ENCODE measurements at places on chromosomes 5 and 9.

- no peaks in the 10 kb centered on the region for H3K36me3 ChIP-seq
- no peaks in the 10 kb centered on the region for H3K27me3 ChIP-seq
- H3K27ac ChIP-seq, result no peak overlapping the region
- H3K4me1 ChIP-seq, result peaks cover 3% of the 10 kb centered on the region
- H3K4me3 ChIP-seq, result no peak overlapping the region
Observed at GRCh38 chr5:59716029-59716428, 177.5 kb downstream of the PDE4D start.

GRCh38 chr9:73680831-73681230 is 529.2 kb downstream of the ANXA1 start:
- H3K4me3 ChIP-seq, result no peak overlapping the region
- H3K27ac ChIP-seq, result no peak overlapping the region
- no peaks in the 10 kb centered on the region for H3K27me3 ChIP-seq
- no peaks in the 10 kb centered on the region for H3K36me3 ChIP-seq

- no peak overlapping the region for H3K4me3 ChIP-seq
- H3K36me3 ChIP-seq, result no peaks in the 10 kb centered on the region
- H3K27ac ChIP-seq, result no peak overlapping the region
- H3K27me3 ChIP-seq, result no peaks in the 10 kb centered on the region
Observed at GRCh38 chr5:110335361-110336066, 391.0 kb downstream of the TMEM232 start.

DNA sequence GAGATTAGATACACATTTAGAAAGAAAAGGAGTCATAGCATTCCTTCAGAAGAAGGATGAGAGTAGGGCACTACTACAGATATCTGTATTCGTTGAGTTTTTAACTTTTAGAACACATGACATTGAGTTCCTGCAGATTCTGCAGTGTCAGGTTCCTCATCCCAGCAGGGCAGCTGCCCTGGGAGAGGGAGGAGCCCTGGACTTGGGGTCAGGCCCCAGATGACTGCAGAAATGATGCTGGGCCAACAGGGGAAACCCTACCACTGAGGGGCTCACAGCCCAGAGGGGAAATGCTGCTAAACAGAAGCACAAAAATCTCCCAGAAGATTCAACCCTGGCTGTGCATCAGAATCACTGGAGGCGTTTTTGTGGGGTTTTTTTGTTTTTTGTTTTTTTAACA is 68.9 kb upstream of the TAF1L start:
- no peaks in the 10 kb centered on the region for H3K36me3 ChIP-seq
- H3K4me1 ChIP-seq, result no peaks in the 10 kb centered on the region
- no peak for DNase-seq
- no peak overlapping the region for H3K27ac ChIP-seq
- no peaks in the 10 kb centered on the region for H3K27me3 ChIP-seq

DNA sequence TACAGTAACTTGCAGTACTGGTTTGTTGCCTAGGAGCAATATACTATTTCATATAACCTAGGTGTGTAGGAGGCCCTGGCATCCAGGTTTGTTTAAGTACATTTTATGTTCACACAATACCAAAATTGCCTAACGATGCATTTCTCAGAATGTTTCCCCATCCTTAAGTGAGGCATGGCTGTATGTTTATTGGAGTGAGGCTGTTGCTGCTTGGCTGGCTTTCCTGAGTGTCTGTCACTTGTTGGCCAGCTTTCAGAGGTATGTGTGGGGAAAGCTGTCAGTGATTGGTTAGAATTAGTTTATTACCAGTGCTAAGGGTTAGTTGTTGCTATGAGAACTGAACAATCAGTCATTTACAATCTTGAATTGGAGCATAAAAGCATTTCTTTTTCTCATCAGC is 154.1 kb upstream of the CDH12 start:
- no peaks in the 10 kb centered on the region for H3K4me1 ChIP-seq
- DNase-seq, result no peak
- no peak overlapping the region for H3K4me3 ChIP-seq

GRCh38 chr5:94992325-94992724 is 292.6 kb downstream of the MCTP1 start:
- H3K27me3 ChIP-seq, result no peaks in the 10 kb centered on the region
- no peak overlapping the region for H3K4me3 ChIP-seq
- DNase-seq, result no peak
- no peaks in the 10 kb centered on the region for H3K4me1 ChIP-seq

DNA sequence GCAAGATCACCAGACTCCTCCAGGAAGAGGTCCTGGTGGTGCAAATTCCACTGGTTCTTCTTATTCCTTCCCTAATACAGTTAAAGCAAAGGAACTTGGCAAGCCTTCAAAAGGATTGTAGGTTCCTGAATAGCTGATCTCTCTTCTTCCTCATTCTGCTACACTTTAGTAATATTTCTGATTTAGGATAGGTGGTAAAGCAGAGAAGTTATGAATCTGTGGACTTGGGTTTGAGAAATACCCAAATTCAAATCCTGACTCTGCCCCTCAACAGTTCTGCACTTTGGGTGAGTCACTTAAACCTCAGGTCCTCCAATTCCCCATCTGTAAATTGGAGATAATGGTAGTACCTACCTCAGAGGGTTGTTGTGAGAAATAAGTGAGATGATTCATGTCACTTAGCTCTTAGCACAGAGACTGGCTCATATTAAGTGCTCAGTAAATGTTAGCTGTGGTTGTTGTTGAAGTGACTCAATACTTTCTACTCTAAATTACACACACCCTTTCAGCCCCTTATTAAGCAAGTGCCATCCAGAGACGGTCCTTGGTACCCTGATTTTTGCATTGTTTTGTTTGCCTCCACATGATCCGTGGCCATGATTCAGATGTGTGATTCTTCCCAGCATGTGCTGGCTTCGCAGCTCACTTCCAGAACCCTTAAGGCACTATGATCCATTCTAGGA is 5.2 kb downstream of the SH3RF2 start:
- H3K36me3 ChIP-seq, result no peaks in the 10 kb centered on the region
- no peak overlapping the region for H3K4me3 ChIP-seq

DNA sequence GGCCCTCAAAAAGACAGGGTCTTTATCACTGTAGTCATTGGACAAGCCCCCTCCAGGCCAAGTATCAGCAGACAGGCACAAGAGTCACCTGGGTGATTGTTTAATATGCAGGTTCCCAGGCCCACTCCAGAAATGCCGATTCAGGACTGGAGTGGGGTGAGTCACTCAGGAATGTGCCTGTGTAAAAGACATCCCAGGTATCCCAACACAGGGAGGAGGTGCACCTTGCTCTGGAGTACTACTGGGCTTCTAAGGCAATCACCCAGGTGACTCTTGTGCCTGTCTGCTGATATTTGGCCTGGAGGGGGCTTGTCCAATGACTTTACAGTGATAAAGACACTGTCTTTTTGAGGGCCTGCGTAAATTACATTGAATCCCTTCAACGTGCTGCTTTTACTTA is 40.6 kb downstream of the ACTL7B start:
- H3K4me1 ChIP-seq, result no peaks in the 10 kb centered on the region
- no peak for DNase-seq
- no peaks in the 10 kb centered on the region for H3K36me3 ChIP-seq
- H3K27me3 ChIP-seq, result no peaks in the 10 kb centered on the region
- H3K4me3 ChIP-seq, result no peak overlapping the region
- H3K27ac ChIP-seq, result no peak overlapping the region

DNA sequence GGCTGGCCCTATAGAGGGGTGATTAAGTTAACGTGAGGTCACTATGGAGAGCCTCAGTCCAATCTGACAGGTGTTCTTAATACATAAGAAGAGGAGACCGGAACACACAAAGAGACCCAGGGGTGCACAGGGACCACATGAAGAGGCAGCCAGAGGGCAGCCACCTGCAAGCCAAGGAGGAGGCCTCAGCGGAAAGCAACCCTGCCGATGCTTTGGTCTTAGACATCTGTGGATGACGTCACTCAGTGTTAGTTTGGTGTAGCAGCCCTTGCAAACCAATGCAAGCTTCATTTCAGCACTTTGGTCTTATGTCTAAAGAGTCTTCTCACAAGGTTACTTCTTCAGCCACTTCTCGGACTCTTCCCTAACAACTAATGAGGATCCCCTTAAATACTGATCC is 47.6 kb upstream of the GRHPR start:
- DNase-seq, result no peak
- H3K27me3 ChIP-seq, result no peaks in the 10 kb centered on the region
- no peak overlapping the region for H3K4me3 ChIP-seq
- no peak overlapping the region for H3K27ac ChIP-seq
- H3K4me1 ChIP-seq, result no peaks in the 10 kb centered on the region
- no peaks in the 10 kb centered on the region for H3K36me3 ChIP-seq

DNA sequence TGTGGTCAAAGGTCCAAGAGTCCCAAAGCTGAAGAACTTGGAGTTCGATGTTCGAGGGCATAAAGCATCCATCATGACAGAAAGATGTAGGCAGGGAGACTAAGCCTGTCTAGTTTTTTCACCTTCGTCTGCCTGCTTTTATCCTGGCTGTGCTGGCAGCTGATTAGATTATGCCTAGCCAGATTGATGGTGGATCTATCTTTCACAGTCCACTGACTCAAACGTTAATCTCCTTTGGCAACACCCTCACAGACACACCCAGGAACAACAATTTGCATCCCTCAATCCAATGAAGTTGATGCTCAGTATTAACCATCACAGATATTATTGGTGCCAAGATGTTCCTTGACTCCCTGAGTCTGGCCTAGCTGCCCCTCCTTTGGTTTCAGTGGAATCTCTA is 530.8 kb upstream of the CLINT1 start:
- no peaks in the 10 kb centered on the region for H3K36me3 ChIP-seq
- no peak overlapping the region for H3K4me3 ChIP-seq
- H3K4me1 ChIP-seq, result no peaks in the 10 kb centered on the region

DNA sequence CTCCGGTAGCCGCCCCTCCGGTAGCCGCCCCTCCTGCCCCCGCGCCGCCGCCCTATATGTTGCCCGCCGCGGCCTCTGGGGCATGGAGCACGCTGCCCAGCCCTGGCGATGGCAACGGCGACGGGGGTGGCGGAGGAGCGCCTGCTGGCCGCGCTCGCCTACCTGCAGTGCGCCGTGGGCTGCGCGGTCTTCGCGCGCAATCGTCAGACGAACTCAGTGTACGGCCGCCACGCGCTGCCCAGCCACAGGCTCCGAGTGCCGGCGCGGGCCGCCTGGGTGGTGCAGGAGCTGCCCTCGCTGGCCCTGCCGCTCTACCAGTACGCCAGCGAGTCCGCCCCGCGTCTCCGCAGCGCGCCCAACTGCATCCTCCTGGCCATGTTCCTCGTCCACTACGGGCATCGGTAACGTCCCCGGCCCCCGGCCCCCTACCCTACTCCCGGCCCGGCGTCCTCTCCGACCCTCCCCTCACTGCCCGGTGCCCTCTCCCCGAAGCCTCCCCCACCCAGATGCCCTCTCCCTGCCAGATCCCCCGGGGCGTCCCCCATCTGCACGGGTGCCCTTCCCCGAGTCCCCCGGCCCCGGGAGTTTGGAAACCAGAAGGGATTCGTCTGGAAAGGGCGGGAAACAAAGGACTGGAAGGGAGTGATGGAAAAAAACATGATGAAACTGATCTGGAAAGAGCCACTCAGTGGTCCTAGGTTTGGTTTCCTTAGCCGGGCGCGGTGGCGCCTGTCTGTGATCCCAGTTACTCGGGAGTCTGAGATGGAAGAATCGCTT is 417 bp downstream of the SRD5A1 start:
- H3K4me3 ChIP-seq, result peak overlapping the region; percentile 87
- peaks cover 10% of the 10 kb centered on the region for H3K4me1 ChIP-seq
- no peak for DNase-seq
- peak overlapping the region; percentile 90 for H3K27ac ChIP-seq
- no peaks in the 10 kb centered on the region for H3K36me3 ChIP-seq

DNA sequence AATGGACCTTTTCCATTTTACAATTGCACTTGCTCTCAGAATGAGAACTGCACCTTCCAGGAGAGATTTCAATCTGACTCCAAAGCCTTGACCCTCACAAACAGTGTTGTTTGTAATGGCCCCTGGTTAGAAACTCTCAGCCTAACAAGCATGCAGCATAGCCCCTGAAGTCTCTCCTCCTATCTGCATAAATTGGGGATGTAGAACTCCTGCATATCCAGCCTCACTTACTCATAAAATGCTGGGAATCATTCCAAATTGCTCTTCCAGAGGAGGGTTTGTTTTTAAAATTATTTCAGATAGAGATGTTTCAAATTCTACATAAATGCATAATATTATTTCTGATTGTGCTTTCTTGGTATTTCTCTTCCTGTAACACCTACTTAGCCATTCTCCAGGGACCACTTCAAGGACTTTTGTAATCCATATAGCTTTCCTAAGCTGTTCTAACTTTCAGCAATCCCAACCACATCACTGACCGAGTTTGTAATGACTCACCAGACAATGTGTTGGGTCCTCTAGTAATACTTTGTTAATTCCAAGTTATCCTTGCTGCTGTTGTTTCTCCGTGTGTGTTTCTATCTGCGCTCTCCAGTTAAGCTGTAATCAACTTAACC is 143.8 kb upstream of the CCDC152 start:
- H3K27me3 ChIP-seq, result no peaks in the 10 kb centered on the region
- no peak overlapping the region for H3K27ac ChIP-seq
- no peaks in the 10 kb centered on the region for H3K36me3 ChIP-seq
- H3K4me3 ChIP-seq, result no peak overlapping the region

GRCh38 chr5:112419164-112419985 is at the start of gene EPB41L4A:
EPB41L4A (minus strand) TSS chr5:112419277; CDS start chr5:112419039, 238 bp downstream.
- H3K4me3 ChIP-seq, result peak within 1 kb of the TSS; percentile 57
- no peaks in the 10 kb centered on the region for H3K4me1 ChIP-seq
- DNase-seq, result peak; percentile 46
- H3K36me3 ChIP-seq, result no peaks in the 10 kb centered on the region

GRCh38 chr5:1125030-1125357 is 13.1 kb upstream of the SLC12A7 start:
- H3K4me1 ChIP-seq, result no peaks in the 10 kb centered on the region
- no peaks in the 10 kb centered on the region for H3K36me3 ChIP-seq
- H3K4me3 ChIP-seq, result no peak overlapping the region

GRCh38 chr9:94867281-94867841 is 140.9 kb downstream of the AOPEP start:
- H3K4me1 ChIP-seq, result peaks cover 23% of the 10 kb centered on the region
- DNase-seq, result peak; percentile 57
- H3K4me3 ChIP-seq, result no peak overlapping the region
- no peaks in the 10 kb centered on the region for H3K27me3 ChIP-seq
- H3K27ac ChIP-seq, result peak overlapping the region; percentile 97

GRCh38 chr5:131381777-131382176 is 117.9 kb downstream of the CDC42SE2 start:
- no peaks in the 10 kb centered on the region for H3K36me3 ChIP-seq
- no peaks in the 10 kb centered on the region for H3K27me3 ChIP-seq
- no peaks in the 10 kb centered on the region for H3K4me1 ChIP-seq
- H3K4me3 ChIP-seq, result no peak overlapping the region

GRCh38 chr5:124790301-124790894 is 44.0 kb upstream of the ZNF608 start:
- no peaks in the 10 kb centered on the region for H3K27me3 ChIP-seq
- peaks cover 3% of the 10 kb centered on the region for H3K4me1 ChIP-seq
- H3K36me3 ChIP-seq, result no peaks in the 10 kb centered on the region

GRCh38 chr9:133075925-133076630 is 14.3 kb downstream of the CEL start:
- H3K4me1 ChIP-seq, result no peaks in the 10 kb centered on the region
- H3K36me3 ChIP-seq, result no peaks in the 10 kb centered on the region

DNA sequence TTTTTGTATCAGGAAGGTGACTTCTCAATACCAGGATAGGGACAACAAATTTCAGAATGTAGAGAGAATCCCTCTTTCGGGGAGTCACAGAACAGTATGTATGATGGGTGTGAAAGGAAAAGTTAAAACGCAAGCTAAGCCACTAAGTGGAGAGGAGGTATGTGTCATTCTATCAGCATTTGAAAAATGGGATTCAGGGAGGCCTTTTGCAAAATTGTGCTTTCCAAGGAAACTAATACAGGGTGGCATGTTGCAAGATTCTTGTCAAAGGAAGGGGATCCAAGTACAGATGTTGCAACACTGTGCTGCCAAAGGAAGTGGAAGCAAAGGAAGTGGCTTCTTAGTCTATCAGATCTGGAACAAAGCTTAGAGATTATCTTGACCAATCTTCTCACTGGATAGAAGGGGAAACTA is 12.6 kb upstream of the TNIP1 start:
- H3K4me1 ChIP-seq, result peaks cover 18% of the 10 kb centered on the region
- peak overlapping the region; percentile 39 for H3K27ac ChIP-seq
- no peak for DNase-seq

All from uterus (tissue), 4 donors.